ENCODE measurements at places on chromosomes 6 and 20.

DNA sequence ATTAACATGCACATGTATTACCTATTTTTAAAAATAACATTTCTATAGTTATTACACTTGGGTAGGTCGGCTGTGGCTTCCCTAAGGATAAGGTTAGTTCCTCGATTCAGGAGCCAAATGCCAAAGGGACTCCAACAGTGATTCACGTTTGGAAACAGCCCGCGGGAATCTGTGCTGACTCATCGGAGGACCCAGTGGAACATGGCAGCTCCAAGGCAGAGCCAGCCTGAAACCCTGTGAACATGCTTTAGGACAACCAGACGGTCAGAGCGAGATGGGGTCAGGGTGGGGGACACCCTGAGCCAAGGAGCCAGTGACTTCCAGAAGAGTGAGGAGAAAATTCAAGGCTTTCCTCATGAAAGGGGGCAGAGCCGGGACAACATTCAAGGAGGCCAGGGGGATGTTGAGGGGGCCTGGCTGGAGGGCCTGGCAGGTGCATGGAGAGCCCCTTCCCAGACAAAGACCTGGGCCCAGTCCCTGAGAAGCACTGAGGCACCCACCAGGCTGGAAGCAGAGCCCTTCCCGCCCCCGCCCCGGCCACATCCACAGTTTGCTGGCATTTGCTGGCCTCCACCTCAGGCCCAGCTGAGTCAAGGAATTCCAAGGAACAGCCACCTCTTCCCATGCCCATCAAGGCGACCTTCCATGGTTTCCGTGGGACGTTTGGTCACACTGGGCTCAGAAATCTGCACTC, 133.2 kb downstream of the SNX5 start:
- no peak for DNase-seq

- no peak for DNase-seq
Measured at GRCh38 chr6:143241111-143241510, 180.4 kb downstream of the AIG1 start.

DNA sequence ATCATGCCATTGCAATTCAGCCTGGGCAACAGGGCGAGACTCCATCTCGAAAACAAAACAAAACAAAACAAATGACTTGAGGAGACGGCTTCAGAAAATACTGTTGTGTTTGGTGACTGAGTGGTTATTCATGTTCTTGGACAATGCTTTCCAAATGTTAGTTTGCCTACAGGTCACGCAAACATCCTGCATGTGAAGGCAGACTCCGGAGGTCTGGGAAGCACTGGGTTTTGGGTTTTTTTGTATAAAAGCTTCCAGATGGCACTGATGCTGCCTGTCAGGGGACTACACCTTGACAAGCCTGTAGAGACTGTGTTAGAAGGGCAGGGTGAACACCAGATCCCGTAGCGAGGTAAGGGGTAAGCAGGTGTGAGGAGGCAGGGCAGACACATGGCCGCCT, 81.7 kb downstream of the THBS2 start:
- no peak for DNase-seq

DNA sequence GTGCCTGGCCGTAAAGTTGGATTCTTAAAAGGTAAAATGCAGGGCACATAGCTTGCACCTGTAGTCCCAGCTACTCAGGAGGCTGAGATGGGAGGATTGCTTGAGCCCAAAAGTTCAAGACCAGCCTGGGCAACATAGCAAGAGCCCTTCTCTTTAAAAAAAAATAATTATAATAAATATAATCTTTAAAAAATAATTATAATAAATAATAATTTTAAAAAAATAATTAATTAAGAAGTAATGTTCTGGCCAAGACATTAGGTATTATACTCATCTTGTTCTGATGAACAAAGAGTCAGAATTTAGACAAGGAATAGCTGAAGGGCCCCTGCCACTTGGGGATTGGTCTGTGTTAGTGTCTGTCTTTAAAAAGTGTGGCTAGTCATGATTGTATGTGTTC, 13.9 kb downstream of the ENTPD6 start:
- DNase-seq, result no peak

- DNase-seq, result no peak
Measured at GRCh38 chr6:71333697-71334096, 45.1 kb downstream of the OGFRL1 start.

- no peak for DNase-seq
Measured at GRCh38 chr20:4805663-4806449, 84.1 kb downstream of the PRND start.

DNA sequence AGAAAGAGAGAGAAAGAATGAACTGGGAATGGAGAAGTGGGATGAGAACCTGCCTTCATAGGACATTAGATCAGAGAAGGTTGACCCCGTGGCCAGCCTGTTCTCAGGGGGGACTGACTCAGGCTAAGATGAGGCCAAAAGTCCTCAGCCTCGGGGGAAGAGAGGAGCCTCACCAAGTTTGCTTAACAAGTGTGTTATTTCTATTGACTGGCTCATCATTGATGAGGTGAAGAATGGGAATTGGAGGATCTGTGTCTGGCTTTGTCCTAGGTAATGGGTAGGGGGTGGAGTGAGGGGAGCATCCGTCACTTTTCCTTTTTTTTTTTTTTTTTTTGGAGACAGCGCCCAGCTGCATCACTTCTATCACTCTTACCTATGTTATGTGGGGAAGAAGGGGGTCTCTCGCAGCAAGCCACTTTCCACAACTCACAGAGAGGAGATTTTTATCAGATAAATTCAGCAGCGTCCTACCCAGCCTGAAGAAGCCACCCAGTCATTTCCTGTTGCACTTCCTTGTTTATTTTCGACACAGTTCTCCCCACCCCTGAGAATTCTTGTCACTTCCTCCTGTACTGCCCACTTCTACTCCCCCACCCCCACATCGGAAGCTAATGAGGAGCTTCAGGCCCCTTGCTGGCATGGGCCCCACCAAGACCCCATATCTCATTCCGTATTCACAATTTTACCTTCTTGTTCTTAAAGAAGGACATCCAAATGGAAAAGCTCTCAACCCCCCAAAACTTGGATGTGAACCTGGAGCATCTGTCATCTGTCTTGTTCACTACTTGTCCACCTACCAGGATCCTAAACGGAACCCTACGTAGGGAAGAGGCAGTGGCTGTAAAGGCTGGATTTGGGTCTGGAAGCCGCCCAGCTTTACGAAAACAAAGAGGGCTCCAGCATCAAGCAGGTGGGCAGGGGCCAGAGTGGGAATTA, 2.8 kb upstream of the RNASET2 start:
- no peak for DNase-seq

DNA sequence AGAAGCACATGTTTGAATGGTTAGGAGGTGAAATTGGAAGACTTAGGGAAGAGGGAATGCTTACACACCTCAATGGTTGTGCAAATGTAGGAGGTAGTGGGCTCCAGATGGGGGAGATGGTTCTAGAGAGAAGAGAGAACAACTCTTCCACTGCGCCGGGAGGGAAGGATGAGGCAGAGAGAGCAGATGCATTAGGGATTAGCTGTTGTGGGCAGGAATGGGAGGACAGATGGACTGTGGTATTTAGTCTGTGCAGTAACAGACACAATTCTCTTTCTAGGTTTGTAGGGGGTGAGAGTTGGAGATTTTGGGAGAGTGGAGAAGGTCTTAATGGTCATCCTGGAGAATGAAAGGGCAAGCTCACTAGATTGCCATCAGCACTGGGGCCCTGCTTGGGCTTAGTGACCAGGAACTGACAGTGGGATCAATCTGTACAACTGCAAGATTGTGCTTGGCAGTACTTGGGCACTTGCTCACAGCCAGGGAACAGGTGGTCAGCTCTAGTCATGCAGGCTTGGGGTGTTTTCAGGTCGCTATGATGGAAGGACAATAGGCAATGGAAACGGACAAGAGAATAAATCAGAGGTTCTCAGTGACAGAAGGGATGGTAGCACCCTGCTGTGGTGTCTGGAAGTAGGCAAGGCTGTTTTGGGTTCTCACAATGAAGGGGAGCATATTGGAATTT, 182.0 kb upstream of the MYLIP start:
- DNase-seq, result no peak

DNA sequence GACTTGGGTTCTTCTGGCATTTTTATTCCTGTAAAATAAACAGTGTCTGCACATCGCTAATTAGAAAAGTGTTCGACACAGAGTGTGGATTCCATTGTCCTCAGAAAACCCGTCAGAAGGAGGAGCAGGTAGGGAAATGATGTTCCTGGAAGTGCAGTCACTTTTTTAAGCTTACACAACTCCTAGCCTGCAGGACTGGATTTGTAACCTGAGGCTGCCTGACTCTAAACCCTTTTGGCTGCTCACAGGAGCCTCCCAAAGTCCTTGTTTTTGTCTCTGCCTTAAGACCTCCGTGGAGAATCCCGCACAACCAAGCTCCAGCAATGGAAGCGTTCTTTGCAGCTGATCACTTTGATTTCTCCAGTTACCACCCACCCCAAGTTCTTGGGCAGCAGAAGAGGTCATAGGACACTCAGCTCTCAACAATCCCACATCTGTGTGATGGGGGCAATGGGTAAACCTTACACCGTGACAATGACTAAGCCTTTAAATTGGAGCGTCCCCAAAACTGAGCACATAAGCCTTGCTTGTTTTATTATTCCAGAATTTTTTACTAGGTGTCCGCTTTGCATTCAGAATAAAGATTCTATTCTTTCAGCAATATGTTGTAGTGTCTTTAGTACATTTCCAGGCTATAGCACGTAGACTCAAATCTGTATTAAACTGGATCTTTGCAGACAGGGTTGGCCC, 227.9 kb downstream of the TBXT start:
- DNase-seq, result no peak

DNA sequence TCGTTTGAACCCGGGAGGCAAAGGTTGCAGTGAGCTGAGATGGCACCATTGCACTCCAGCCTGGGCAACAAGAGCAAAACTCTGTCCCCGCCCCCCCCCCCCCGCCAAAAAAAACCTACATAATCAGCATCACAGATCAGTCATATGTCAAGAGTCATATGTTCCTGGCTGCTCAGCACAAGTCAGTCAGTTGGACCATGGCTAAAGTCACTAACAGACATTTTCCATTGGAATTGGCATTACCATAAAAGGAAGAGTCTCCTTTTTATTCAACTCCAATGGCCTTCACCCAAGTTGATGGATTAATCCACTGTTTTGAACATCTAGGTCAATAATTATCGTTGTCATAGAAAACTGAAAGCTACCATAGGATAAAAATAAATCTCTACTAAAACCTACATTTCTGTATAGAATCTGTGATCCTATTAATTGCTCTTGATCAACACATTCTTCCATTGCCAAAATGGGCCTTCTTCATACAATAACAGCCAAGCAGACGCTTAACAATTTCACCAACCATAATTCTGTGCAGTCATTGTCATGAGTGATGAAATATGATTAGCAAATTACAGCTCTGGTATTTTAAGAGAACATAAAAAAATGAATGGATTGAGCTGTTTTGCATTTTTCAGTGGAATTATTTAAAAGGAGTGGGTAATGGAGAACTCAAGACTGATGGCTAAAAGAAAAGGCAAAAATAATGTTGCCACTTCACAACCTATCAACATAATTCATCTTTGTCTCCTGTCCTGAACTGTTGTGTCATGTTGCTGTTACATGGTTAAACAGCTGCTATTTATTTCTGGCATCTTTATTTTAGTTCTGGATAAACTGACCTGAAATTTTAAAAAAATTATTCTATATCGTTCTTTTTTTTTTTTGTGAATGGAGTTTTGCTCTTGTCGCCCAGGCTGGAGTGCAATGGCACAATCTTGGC, 555.5 kb upstream of the JARID2 start:
- DNase-seq, result no peak

DNA sequence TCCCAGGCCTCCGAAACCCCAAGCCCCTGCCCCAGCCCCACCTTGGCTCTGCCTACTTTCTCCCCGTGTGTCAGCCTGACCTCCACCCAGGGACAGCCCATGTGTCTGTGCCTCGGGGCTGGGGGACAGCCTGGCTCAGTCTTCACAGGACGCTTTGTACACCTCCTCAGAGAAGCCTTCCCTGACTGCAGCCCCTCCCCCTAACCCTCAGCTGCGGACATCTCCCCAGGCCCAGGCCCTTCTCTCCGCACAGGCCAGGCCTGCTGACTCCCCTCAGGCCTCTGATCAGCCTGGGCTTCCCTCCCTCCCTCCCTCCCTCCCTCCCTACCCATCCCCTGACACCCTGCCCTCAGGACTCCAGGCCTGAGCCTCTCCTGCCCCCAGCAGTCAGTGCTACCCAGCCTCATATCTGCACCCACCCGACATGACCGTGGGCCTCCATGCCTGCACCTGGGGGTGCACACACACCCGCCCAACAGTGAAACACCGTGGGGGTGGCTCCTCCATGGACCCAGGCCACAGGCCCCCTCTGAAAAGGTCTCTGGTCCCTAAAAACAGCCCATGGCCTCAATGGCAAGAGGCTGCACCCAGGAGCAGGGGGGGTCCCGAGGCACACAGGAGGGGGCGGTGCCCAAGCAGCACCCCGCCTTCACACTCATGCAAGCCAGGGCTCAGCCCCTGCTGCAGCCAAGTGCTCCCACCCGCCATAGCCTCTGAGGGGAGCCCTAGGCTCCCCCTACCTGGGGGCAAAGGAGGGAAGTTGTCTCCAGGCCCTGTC, 12.9 kb downstream of the LAMA5 start:
- no peak for DNase-seq

GRCh38 chr6:139135578-139136545, 982 bp downstream of the HECA start:
- DNase-seq, result no peak

GRCh38 chr6:40996591-40997233, 42.3 kb downstream of the UNC5CL start:
- no peak for DNase-seq

DNA sequence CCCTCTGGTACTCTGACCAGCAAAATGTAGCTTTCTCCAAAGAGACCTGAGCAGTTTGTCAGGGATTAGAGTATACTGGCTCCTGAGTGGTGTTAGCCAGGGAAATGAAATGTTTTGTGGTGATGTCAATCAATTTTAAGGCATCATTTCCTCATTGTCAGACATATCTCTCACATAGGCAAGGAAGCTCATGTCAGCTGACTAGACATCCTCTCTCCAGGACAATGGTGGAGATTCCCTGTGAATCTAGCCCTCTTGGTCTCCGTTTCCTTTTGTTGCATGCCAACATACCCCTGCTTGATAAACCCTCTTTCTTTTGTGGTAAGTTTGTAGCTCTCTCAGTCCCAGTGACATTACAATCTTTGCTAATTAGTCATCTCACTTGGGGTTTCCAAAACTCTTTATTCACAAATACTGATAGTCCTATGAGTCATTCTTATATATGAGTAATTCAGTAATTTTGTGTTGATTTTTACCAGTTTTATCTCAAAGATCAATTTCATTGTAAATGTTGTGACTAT, 135.6 kb upstream of the PTPRK start:
- DNase-seq, result no peak

DNA sequence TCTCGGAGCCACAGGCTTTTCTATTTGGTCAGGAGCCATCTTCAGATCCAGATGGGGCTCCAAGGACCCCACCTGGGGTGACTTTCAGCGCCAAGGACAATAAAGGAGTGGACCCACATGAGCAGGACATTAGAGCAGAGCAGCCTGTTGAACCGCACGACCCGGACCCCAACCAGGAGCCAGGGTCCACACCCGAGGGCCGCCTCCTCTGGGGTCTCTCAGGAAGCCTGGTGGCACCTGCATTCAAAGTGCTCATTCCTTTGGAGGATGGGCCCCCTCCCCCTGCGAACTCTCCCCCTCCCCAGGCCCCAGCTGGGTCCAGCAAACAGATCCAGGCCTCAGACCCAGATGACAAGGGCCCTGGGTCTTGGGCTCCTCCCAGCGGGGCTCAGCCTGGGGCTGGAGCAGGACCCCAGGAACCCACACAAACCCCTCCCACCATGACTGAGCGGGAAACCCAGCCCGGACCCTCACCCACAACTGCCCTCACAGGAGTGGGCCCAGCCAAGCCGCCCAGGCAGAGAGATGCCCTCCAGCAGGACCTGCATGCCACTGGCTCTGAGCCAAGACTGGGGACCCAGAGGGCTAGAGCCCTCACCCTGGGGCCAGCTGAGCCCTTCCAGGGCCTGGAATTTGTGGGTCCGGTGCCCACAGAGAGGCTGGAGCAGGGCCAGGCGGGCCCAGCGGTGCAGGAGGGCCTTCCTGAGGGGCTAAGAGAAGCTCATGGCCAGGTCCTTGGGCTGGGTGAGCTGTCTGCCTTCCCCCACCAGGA, 23.9 kb downstream of the RAB44 start:
- no peak for DNase-seq
